T-helper 17 cell (primary cell): ENCODE measurements at places on chromosomes 1 and 21.
A peak's percentile ranks its signal among the peaks of the same experiment; 100 is the strongest.

- peaks cover 30% of the 10 kb centered on the region for H3K4me1 ChIP-seq
- peaks cover 33% of the 10 kb centered on the region for H3K27me3 ChIP-seq
- H3K27ac ChIP-seq, result peak overlapping the region; percentile 53
- no peaks in the 10 kb centered on the region for H3K36me3 ChIP-seq
- DNase-seq, result no peak
Observed at GRCh38 chr1:235937123-235937522, 70.4 kb upstream of the LYST start.

DNA sequence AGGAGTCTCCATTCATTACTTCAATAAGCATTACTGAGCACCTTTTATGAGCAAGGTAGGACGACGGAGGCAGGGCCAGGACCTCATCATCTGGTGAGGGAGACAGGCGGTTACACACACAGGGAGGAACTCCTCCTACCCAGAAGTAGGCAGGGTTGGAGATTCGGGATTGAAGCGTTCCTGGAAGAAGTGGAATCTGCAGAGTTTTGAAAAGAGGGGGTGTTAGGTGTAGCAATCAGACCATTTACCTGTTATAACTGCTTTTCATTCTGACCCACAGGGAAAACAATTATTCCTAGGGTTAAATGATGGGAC, 392.4 kb downstream of the DISC1 start:
- H3K4me3 ChIP-seq, result no peak overlapping the region
- H3K27ac ChIP-seq, result peak overlapping the region; percentile 29
- DNase-seq, result no peak
- H3K27me3 ChIP-seq, result no peaks in the 10 kb centered on the region

GRCh38 chr1:63643926-63644325, 50.7 kb downstream of the PGM1 start:
- H3K27ac ChIP-seq, result no peak overlapping the region
- peaks cover 12% of the 10 kb centered on the region for H3K36me3 ChIP-seq
- no peak overlapping the region for H3K4me3 ChIP-seq
- no peak for DNase-seq

DNA sequence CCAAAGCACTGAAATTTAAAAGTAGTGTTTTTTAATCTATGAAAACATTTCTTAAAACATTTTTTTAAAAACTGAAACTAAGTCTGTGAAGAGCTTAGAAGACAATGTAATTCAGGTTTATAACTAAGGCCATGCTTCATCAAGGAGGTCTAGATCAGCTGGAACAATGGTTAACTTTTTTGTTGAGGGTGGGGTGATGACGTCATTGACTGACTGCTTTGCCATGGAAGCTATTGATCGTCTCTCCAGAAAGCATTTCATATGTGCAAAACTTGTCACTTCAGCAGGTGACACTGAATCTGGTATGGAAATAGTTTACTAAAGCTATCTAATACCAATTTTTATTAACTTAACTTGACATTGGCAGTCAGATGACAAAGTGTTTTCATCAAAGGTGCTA, 21.0 kb downstream of the RAVER2 start:
- no peak overlapping the region for H3K27ac ChIP-seq
- H3K27me3 ChIP-seq, result no peaks in the 10 kb centered on the region
- DNase-seq, result no peak

- peaks cover 34% of the 10 kb centered on the region for H3K27me3 ChIP-seq
- no peaks in the 10 kb centered on the region for H3K4me1 ChIP-seq
- H3K27ac ChIP-seq, result no peak overlapping the region
- DNase-seq, result no peak
- no peak overlapping the region for H3K4me3 ChIP-seq
- H3K36me3 ChIP-seq, result peaks cover 2% of the 10 kb centered on the region
Observed at GRCh38 chr1:221543529-221544120, 198.3 kb downstream of the DUSP10 start.

- DNase-seq, result no peak
- H3K4me3 ChIP-seq, result no peak overlapping the region
- no peaks in the 10 kb centered on the region for H3K27me3 ChIP-seq
- H3K27ac ChIP-seq, result no peak overlapping the region
Observed at GRCh38 chr1:180724055-180724454, 92.2 kb downstream of the XPR1 start.

DNA sequence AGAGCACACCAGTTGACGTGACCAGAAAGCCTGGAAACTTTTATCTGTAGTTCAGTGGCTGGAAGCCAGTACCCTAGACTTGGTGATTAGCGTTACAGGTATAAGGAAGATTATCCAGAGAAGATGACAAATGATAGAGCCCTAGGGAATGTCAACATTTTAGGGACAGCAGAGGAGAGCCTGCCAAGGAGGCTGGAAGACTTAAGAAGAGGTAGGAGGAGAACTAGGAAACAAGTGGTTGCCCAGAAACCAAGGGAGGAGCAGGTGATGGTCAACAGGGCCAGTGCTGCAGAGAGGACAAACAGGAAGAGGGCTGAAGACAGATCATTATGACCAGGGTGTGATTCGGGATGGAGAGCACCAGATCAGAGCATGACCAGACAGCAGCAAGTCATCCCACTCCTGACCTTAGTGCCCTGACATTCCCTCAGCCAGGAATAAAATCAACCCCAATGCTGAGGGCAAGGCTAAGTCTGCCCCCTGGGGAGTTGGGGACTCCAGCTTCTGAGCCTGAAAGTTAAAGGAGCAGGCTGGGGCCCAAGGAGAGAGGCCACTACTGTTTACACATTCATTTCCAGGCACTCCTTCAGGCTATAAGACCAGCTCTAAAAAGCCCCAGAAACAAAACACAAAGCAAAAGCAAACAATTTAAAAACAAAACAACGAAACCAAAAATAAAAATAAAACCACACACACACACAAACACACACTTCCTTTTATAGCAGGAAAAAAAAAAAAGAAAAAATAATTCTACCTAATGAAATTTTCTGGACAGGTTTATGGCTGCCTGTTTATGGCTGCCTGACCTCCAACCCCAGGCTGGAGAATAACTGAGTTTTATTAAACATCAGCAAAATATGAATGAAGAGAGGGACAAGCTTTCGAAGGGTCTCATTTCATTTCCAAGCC, 48.6 kb upstream of the LRRC52 start:
- no peak overlapping the region for H3K4me3 ChIP-seq
- DNase-seq, result no peak

GRCh38 chr1:6414881-6415626, 4.7 kb downstream of the HES2 start:
- H3K27me3 ChIP-seq, result peaks cover 73% of the 10 kb centered on the region
- H3K4me1 ChIP-seq, result peaks cover 12% of the 10 kb centered on the region
- H3K4me3 ChIP-seq, result no peak overlapping the region
- DNase-seq, result no peak
- H3K27ac ChIP-seq, result no peak overlapping the region
- H3K36me3 ChIP-seq, result no peaks in the 10 kb centered on the region

GRCh38 chr1:55478742-55479141, 263.6 kb upstream of the USP24 start:
- no peak overlapping the region for H3K27ac ChIP-seq
- H3K36me3 ChIP-seq, result peaks cover 2% of the 10 kb centered on the region
- no peak overlapping the region for H3K4me3 ChIP-seq
- peaks cover 45% of the 10 kb centered on the region for H3K27me3 ChIP-seq

GRCh38 chr1:199837321-199837720, 190.2 kb upstream of the NR5A2 start:
- peaks cover 2% of the 10 kb centered on the region for H3K36me3 ChIP-seq
- H3K4me1 ChIP-seq, result peaks cover 3% of the 10 kb centered on the region
- DNase-seq, result no peak
- H3K27me3 ChIP-seq, result peaks cover 13% of the 10 kb centered on the region

- no peak overlapping the region for H3K27ac ChIP-seq
- H3K4me3 ChIP-seq, result no peak overlapping the region
- no peaks in the 10 kb centered on the region for H3K4me1 ChIP-seq
- peaks cover 41% of the 10 kb centered on the region for H3K27me3 ChIP-seq
- DNase-seq, result no peak
Observed at GRCh38 chr1:7536891-7537591, 234.1 kb upstream of the VAMP3 start.

DNA sequence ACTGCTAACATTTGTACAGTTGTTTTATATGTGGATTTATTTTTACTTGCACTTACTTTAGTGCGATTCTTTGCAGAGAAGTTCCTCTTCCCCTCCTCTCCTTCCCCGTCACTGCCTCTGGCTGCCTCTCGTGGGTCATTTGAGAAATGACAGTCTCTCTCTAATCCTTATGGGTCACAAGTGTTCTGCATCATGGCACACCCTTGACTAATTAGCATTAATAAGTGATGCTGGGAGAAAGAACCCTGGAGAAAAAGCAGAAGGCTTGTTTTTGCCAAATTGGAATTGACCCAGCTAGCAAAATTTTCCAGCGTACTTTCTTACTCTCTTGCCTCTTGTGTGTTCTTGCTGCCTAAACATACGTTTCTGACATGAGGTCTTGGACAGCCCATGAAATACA, 301.2 kb downstream of the DUSP10 start:
- H3K4me1 ChIP-seq, result peaks cover 7% of the 10 kb centered on the region
- no peak overlapping the region for H3K4me3 ChIP-seq
- peak overlapping the region; percentile 91 for H3K27ac ChIP-seq
- no peak for DNase-seq

DNA sequence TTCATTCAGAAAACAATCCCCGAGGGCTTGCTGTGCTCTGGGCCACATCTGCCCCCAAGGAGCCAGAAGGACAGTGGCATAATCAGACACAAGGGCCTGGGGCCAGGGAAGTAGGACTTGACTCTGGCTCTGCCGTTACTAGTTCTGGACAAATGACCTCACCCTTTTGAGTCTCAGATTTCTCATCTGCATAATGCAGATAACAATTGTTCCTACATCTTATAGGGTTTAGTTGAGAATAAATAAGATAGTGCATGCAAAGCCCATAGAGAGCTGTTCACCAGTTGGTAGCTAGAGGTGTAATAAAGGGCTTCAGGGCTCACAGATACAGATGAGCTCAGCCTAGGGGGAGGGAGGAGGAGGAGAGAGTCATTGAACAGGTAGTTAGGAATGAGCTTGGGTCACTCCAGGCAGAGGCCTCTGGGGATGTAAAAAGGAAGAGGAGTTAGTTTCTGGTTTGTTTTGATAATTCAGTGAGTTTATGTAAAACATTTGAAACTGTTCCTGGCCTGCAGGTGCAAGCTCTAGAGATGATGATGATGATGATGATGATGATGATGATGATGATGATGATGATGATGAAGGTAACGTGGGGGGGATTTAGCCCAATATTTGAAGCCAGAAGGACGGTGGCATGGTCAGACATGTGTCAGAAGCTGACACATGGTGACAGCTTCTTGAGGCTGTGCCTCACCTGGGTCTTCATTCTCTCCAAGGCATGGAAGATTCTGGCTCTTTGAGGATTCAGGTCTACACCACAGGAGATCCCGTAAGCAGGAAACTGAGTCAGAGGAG, 858 bp downstream of the LACTBL1 start:
- no peak overlapping the region for H3K4me3 ChIP-seq
- peaks cover 10% of the 10 kb centered on the region for H3K4me1 ChIP-seq
- no peak for DNase-seq
- peaks cover 83% of the 10 kb centered on the region for H3K27me3 ChIP-seq
- H3K36me3 ChIP-seq, result peaks cover 7% of the 10 kb centered on the region
- no peak overlapping the region for H3K27ac ChIP-seq

DNA sequence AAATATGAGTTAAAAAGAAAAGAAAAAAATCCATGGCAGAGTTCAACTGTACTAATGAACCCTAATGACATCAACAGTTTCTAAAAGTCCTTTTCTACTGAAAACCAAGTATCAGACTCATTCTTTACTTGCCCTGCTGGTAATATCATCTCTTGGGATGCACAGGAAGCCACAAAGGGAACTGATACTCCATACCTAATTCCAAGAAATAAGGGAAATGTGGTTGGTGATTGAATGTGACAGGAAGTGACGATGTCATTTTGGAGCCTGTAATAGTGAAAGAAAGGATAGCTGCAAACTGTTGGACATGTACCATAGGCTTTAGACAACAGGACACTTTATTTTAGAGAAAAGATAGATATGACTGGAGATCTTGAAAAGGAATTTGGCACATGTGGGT, 98.7 kb upstream of the VAV3 start:
- H3K4me3 ChIP-seq, result no peak overlapping the region
- peaks cover 4% of the 10 kb centered on the region for H3K4me1 ChIP-seq
- DNase-seq, result no peak
- no peaks in the 10 kb centered on the region for H3K27me3 ChIP-seq
